ENCODE measurements at places on chromosomes 6 and 20. TPM values are rescaled to one million over a fixed set of nuclear protein-coding genes. Genes with fewer than 3 reads are reported as not detected.
A peak's percentile ranks its signal among the peaks of the same experiment; 100 is the strongest.

Gene FLRT3
- total RNA-seq, result 1.3 TPM

Gene GSTA3
- total RNA-seq, result not detected

Gene CCN2
- total RNA-seq, result 37.8 TPM

Gene CST7
- total RNA-seq, result 0.85 TPM

Gene GTSF1L
- not detected for total RNA-seq

Gene SLA2
- total RNA-seq, result 1.3 TPM

Gene HUS1B
- total RNA-seq, result 0.34 TPM

Gene CST4
- not detected for total RNA-seq

Gene TREM1
- total RNA-seq, result not detected

Gene GPLD1
- 0.49 TPM for total RNA-seq

Gene FNDC1
- 0.21 TPM for total RNA-seq

Gene DACT2
- 1.9 TPM for total RNA-seq

Gene TBXT
- total RNA-seq, result not detected

Gene RAD21L1
- total RNA-seq, result not detected

DNA sequence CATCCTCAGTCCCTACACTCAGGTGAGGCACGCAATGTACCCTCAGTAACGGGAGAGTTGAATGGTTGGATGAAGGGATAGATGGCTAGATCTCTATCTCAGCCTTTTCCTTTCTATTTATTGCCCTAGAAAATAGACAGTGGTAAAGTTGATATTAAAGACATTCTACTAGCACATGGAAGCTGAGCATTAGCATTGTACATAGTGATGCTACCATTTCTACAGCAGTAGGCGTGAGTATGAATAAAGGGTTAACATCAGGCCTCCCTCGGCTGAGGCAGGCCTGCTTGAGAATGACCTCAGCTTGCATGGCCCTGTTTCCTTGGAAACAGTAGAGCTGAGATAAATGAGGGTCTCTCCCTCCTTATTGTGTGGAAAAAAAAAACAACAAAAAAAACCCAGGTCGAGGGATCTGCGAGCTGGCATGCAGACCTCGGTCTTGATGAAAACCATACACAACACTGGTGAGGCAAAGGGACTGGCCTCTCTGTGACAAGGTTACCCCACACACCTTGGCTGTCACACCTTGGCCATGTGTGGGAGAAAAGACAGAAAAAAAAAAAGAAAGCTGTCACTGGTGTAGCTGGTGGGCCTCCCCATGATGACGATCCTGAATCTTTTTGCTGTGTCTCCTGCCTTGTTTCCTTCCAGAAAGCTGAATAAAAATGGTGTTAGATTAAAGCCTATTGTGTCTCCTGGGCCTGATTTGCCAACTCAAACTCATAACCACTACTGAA, 160.0 kb downstream of the HACE1 start:
- DNase-seq, result no peak

DNA sequence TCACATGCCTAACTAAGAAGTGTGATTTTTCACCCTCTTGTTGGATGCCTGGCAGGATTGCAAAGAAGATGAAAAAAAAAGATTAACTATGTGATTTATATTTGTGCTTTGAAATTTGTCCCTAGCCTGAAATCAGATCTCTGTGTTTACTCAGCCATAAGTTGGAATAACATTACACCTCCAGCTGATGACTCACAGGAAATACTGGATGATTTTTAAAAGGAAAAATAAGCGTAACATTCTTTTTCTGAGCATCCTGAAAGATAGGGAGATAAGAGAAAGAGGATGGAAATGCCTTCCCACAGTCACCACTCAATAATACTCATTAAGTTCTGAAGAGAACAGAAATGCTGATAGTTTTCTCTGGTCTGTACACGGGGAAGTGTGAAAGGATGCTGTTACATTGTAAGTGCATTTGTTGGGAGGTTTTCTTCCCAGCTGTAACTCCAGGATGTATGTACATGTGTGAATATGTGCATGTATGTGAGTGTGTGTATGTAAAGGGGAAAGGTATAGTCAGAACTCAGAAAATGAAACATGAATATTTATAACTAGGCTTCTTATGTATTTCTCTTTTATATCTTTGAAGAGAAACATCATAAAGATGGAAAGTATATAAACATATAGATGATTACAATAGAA, 37.4 kb upstream of the RIPPLY2 start:
- no peak for DNase-seq

DNA sequence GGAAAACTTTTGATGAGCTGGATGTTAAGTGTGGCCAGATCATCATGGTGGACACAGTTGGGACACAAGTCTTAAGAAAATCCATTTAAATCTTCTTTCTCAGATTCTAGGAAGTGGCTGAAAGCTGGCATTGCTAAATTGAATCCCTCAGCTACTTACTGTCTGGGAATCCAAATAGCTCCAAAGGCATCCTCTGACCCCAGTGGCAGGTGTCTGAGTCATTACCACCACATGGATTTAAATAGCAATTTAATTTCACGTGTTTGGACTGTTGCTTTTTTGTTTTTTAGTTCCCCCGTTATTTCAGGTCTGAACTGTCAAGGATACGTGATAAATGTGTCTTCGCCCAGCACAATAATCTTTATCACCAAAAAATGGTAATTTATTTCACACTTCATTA, 33.2 kb upstream of the HDGFL1 start:
- DNase-seq, result no peak

DNA sequence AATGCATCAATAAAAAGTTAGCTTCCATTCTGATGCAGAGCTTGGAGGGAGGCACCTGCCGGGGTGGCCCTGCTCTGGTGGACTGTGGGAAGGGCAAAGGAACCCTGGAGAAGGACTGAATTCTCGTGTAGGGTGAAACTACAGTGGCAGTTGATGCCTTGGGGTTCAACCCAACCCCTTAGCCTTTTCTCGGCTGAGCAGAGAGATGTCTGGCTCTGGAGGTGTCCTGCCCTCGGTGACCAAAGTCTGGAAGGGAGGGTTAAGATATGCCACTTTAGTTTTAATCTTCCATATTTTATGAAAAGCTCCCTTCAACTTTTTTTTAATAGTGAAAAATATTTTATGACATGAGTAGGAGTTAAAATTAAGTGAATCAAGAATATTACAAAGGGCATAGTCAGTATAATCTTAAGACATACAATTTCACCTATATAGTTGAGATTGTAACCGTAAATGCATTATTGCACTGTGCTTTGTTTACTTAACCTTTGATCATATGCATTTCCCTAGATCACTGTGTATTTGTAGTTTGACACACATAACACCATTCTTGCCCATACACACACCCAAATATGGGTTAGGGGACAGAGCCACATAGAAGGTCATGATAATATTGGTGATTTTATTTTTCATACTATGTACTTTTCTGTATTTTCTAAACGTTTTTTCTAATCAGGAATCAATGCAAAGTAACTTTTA, 179.6 kb downstream of the MCHR2 start:
- DNase-seq, result peak; percentile 23

GRCh38 chr6:38045701-38046305, 226.3 kb downstream of the ZFAND3 start:
- DNase-seq, result no peak

DNA sequence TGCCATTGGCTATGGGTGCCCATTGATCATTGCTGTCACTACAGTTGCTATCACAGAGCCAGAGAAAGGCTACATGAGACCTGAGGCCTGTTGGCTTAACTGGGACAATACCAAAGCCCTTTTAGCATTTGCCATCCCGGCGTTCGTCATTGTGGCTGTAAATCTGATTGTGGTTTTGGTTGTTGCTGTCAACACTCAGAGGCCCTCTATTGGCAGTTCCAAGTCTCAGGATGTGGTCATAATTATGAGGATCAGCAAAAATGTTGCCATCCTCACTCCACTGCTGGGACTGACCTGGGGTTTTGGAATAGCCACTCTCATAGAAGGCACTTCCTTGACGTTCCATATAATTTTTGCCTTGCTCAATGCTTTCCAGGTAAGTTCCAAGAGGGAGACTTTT, 16.4 kb downstream of the ADGRF4 start:
- DNase-seq, result no peak

GRCh38 chr6:113997116-113997515, 26.2 kb upstream of the HDAC2 start:
- no peak for DNase-seq

- DNase-seq, result no peak
Measured at GRCh38 chr6:71707059-71707458, 179.3 kb upstream of the RIMS1 start.

DNA sequence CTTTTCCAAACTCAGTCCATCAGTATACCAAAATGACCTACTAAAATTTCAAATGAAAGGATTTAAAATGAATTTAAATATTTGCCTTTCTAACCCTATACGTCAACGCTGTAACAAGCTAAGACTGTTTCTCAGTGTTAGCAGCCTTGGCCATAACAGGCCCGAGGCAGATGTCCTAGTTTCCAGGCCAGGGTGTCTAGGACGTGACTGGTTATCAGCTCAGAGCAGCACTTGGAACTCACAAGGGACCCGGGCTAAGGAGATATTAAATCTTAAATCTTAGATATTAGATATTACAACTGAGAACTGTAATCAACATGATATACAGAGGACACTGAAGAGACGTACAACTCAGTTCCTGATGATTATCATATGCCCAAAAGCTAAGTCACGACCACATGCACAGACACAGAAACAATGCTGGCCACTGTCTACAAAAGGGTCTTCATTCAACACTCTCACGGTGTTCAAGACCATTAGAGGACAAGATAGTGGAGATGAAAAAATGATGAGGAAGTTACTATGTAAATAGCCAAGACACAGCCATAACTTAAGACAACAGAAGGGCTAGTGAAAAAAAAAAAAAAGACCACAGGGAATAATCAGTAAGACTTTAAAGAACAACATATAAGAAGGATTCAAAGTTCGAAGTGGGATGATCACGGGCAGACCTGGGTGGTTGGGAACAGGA, at the start of gene CLDN20:
CLDN20 (plus strand) TSS at position 641 of the 691 bp plus-strand sequence. CDS start 11,707 bp downstream, outside the sequence.
- no peak for DNase-seq

- DNase-seq, result no peak
Measured at GRCh38 chr6:18861204-18861603, 474.1 kb downstream of the RNF144B start.

GRCh38 chr6:149060300-149060984, 257.1 kb upstream of the TAB2 start:
- DNase-seq, result peak; percentile 80

GRCh38 chr20:36449663-36450062, 91.7 kb upstream of the MYL9 start:
- DNase-seq, result no peak

- DNase-seq, result no peak
Measured at GRCh38 chr20:43528258-43528875, 20.9 kb downstream of the L3MBTL1 start.

GRCh38 chr20:18287546-18287914, 797 bp upstream of the ZNF133 start:
- DNase-seq, result no peak

DNA sequence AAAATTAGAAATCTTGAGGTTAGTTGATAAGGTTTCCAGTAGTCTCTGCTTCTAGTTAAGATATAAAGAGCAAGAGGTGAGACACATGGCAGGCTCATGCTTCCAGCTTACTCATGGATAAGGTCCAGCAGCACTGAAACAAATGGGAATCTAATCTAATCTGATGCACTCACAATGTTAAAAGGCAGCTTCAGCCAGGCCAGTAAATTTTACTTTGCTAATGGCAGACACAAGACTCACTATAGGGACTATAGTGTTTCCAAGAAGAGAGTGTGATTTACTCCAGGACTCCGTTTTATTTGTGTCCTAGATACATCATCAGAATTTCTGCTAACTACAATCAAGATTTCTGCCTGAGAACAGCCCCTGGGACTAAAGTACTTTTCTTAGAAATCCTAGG, 324.8 kb downstream of the SMOC2 start:
- DNase-seq, result no peak

- DNase-seq, result no peak
Measured at GRCh38 chr6:75094614-75095200, 111.1 kb downstream of the COL12A1 start.

- no peak for DNase-seq
Measured at GRCh38 chr6:105591053-105591452, 188.2 kb upstream of the PREP start.

DNA sequence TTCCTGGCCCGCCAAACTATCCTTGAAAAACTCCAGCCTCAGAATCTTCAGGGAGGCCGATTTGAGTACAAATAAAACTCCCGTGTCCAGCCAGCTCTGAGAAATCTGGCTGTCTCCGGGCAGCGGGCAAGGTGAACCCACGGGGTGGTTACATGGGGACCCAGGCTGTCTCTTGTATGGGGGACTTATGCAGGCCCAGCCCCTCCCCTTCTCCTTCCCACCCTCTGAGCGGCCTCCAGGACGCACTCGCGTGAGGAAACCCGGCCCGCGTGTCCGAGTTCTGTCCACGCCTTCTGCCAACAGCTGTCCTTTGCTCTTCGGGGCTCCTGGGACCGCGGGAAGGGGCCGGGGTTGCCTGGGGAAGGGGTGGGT, 36.3 kb upstream of the BLCAP start:
- no peak for DNase-seq

- peak; percentile 57 for DNase-seq
Measured at GRCh38 chr20:31605902-31606803, 1.1 kb downstream of the ID1 start.

- no peak for DNase-seq
Measured at GRCh38 chr6:106165885-106166485, 79.8 kb downstream of the PRDM1 start.

- no peak for DNase-seq
Measured at GRCh38 chr6:152452639-152453038, 184.5 kb downstream of the SYNE1 start.

DNA sequence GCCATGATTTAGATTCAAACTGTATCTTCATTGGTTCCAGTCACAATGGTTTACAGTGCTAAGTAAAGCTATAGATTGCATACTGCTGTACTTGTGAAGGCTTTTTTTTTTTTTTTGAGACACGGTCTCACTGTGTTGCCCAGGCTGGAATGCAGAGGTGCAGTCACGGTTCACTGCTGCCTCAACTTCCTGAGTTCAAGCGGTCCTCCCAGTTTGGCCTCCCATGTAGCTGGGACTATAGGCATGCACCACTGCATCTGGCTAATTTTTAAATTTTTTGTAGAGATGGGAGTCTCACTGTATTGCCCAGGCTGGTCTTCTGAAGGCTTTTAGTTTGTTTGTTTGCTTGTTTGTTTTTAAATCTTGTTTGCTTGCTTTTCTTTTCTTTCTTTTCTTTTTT, 24.9 kb downstream of the ITCH start:
- no peak for DNase-seq

DNA sequence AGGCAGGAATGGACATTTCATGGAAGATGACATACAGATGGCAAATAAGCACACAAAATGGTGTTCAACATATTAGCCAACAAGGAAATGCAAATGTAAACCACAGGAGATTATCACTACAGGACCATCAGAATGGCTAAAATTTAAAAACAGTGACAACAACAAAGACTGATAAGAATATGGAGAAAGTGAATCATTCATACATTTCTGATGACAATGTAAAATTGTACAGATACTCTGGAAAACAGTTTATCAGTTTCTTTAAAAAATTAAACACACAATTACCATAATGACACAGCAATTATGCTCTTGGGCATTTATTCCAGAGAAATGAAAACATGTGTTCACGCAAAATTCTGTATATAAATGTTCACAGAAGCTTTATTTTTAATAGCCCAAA, 105.8 kb upstream of the RUNX2 start:
- DNase-seq, result no peak

- peak; percentile 54 for DNase-seq
Measured at GRCh38 chr6:169868458-169868857, 117.0 kb downstream of the ERMARD start.

GRCh38 chr6:89015971-89016370, 52.6 kb upstream of the RNGTT start:
- DNase-seq, result no peak
